ENCODE measurements at places on chromosomes 13 and 19.
A peak's percentile ranks its signal among the peaks of the same experiment; 100 is the strongest.

GRCh38 chr19:13795595-13796300, 505 bp downstream of the ZSWIM4 start:
- DNase-seq, result peak; percentile 32

DNA sequence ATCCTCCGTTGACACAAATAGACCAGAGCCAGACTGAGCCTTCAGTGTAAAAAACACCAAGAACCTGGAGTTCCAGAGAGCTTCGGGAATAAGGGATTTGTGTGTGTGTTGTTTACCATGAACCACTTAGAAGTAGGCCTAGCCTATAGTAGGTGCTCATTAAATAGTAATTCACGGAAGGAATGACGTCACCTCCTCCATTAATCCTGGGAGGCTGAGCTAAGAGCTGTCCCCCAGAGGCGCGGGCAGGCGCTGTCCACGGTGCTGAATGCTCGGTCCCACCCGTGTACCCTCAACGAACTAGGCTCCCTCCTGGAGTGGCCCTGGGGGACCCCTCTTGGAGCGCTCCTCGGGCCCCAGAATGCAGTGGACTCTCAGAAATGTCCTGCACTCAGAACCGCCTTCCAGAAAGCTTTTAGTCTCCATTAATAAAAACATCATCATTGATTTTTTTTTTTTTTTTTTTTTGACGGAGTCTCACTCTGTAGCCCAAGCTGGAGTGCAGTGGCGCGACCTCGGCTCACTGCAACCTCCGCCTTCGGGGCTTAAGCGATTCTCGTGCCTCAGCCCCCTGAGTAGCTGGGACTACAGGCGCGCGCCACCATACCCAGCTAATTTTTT, 6.5 kb downstream of the UNC13A start:
- DNase-seq, result no peak

DNA sequence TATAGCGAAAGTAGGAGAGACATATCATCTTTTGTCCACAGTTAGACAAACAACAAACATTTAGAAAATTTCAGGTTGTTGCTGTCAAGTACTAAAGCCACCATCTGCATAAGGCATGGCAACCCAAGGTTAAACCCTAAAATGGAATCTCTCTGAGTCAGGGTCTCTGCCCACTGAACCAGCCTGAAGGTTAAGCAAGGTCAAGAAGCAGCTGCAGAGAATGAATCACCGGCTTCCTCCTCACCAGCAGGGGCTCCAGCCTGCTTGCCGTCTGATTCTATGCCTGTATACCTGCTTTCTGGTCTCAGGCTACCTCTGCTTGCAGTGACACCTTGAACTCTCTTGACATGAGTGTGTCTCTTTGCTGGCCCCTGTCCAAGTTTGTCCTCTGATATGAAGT, 726.2 kb upstream of the SGCG start:
- DNase-seq, result no peak

DNA sequence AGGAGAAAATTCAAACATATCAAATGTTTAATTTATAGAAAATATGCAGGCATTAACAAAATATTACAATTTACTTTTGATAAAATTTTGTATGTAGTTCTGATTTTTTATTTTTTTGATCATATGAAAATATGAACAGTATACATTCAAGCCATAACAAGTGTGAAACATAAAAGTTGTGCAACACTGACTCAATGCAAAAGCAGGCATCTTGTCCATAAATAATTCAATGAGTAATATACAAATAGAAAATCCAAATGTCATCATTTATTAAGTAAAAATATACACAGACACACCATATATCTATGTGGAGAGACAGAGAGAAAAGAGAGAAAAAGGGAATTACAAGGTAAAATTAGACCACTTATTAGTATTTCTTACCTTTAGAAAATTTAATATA, 1183.9 kb downstream of the SLITRK1 start:
- DNase-seq, result no peak

GRCh38 chr19:29645911-29646310, 19.4 kb upstream of the PLEKHF1 start:
- DNase-seq, result no peak

GRCh38 chr13:50829226-50829625, 14.3 kb downstream of the DLEU7 start:
- DNase-seq, result no peak

GRCh38 chr13:103573446-103573845, 507.2 kb upstream of the SLC10A2 start:
- DNase-seq, result no peak

DNA sequence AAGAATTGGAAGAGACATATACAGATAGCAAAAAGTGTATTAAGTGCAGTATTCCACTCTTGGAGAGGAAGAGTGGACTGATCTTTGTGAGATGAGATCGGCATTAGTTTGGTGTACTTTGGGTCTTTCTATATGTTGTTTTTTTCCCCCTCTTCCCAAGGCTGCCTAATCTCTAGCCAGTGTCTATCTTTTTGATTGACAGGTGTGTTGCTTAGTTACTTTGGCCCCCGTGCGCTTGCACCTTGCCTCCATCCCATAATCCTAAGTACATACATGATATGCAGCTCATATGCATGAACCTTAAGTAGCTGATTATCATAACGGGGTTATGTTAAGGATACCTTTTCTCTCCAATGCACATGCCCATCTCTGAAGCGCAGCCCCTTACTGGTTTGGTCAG, 4.3 kb upstream of the SLC7A10 start:
- DNase-seq, result no peak

GRCh38 chr19:45560038-45560437, 24.6 kb downstream of the OPA3 start:
- no peak for DNase-seq

DNA sequence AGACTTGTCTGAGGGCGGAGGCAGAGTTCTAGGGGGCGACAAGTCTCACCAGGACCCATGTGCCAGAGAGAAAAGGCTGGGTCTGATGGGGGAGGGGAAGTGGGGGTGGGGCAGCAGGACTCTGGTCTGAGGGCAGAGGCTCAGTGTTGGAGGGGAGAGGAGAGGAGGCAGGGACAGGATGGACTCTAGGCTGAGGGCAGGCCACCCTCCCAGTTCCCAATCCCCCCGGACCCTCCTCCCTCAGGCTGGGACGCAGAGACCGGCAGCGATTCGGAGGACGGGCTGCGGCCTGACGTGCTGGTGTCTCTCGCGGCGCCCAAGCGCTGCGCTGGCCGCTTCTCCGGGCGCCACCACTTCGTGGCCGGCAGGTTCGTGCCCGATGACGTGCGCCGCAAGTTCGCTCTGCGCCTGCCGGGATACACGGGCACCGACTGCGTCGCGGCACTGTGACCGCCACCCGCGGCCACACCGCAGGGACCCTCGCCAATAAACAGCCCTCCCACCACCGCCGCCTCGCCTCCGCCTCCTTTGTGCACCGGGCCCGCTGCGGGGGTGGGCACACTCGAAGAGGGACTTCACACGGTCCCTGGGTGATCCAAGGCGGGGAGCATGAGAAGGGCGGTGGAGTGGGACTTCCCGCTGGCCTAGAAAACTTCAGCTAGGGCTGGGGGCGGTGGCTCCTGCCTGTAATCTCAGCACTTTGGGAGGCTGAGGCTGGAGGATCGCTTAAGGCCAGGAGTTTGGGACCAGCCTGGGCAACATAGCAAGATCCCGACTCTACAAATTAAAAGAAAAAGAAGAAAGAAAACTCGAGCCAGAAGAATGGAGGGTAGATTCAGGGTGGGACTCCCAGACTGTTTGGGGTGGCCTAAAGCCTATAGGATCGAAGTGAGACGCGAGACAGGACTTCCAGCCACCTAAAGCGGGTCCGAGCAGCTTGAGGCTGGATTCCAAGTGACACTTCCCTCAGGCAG, 703 bp upstream of the CILP2 start:
- DNase-seq, result no peak

GRCh38 chr19:10184636-10185035, 10.1 kb downstream of the DNMT1 start:
- no peak for DNase-seq

DNA sequence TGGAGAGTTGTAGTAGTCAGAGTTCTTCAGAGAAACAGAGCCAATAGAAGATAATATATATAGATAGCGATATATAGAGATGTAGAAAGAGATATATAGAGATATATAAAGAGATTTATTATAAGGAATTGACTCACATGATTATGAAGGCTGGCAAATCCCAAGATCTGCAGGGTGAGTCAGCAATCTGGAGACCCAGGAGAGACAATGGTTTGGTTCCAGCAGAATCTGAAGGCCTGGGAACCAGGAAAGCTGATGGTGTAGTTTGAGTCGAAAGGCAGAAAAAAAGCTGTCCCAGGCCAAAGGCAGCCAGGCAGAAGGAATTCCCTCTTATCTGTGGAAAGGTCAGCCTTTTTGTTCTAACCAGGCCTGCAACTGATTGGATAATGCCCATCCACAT, 194.1 kb downstream of the NUFIP1 start:
- no peak for DNase-seq

GRCh38 chr13:59666504-59666903, 497.2 kb downstream of the DIAPH3 start:
- DNase-seq, result no peak

GRCh38 chr13:51396352-51396751, 56.5 kb downstream of the INTS6 start:
- no peak for DNase-seq

GRCh38 chr13:93963266-93964145, 516.0 kb downstream of the DCT start:
- no peak for DNase-seq

DNA sequence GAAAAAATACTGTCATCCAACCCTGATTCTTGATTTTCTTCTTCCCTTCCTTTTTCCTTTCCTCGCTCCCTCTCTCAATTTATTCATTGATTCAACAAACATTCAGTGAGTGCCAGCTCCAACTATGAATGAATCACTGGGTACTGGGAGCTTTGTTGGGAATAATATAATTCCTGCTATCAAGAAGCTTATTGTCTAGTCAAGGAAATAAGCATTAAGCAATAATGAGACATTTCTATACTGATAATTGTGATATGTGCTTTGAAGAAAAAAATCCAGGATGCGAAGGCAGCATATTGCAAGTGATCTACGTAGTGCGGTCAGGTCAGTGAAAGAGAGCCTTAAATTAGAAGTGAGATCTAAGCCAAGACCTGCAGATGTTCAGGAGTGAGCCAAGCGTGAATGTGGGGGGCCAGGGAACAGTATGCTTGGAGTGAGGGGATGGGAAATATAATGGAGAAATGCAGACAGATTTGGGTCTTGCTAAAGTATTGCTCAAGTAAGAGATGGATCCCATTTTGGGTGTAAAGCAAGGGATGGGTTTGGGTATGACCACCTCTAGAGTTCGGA, 253.5 kb downstream of the LHFPL6 start:
- no peak for DNase-seq

GRCh38 chr13:50015258-50015657, at the start of gene KCNRG:
Gene KCNRG, plus strand, starts transcription at chr13:50015444. Its CDS starts 50 bp downstream, at chr13:50015494.
- no peak for DNase-seq

- DNase-seq, result no peak
Observed at GRCh38 chr19:8321986-8322637, 816 bp downstream of the RPS28 start.

DNA sequence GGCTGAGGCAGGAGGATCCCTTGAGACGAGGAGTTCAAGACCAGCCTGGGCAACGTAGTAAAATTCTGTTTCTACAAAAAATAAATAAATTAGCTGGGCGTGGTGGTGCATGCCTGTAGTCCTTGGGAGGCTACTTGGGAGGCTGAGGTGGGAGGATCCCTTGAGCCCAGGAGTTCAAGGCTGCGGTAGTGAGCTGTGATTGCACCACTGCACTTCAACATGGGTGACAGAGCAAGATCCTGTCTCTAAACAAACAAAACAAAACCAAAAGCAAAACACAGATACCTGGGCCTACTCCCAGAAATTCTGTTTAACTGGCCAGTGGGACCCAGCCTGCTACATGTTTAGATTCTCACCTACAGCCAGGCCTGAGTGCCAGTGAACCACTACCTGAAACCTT, 74.6 kb upstream of the MEDAG start:
- DNase-seq, result no peak

DNA sequence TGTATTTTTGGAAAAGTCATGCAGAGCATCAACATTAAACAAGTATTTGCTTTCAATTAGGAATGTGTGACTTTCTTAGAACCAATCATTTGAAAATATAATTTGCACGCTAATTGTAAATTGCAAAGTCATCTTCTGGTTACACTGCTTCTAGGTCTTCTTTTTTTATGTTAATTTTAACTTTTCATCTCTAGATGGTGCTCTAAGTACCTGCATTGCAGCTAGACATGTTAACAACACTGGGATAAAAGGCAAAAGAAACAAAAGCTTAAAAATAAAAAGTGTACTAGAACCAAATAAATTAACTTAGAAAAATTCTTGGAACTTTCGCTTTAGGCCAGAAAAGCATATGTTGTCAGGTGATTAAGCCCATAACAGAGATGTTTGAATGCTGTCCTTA, 2758.2 kb downstream of the PCDH9 start:
- no peak for DNase-seq

GRCh38 chr19:18655173-18655844, 18.5 kb downstream of the KLHL26 start:
- no peak for DNase-seq

- DNase-seq, result no peak
Observed at GRCh38 chr13:50527188-50527587, 316.3 kb downstream of the DLEU7 start.

GRCh38 chr13:40665126-40666044, 1.1 kb downstream of the FOXO1 start:
- peak; percentile 67 for DNase-seq

DNA sequence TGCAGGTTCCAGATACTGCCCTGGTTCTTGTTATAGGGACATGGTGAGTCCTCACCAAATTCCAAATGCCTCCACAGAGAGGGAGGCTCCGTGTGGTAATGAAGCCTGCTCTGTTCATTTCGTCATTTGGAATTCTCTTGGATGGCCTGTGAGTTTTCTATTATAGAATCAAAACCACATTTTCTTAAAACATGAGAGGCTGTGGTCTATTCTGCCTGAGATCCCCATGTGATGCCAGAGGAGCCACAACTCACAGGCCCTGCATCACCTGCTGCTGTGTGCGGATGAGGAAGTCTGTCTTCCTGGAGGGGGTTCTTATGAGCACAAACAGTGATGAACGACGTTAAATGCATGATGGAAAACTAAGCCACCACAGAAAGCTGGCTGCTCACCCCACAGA, 264.4 kb downstream of the UQCRFS1 start:
- DNase-seq, result no peak

GRCh38 chr19:2127758-2128157, 23.6 kb downstream of the AP3D1 start:
- DNase-seq, result no peak

Measured in pancreas (tissue), 10 donors.